ENCODE measurements at places on chromosomes 7 and 10. TPM values are rescaled to one million over a fixed set of nuclear protein-coding genes. Genes with fewer than 3 reads are reported as not detected.

GRCh38 chr10:96260014-96260413, 11.4 kb downstream of the BLNK start:
- no peak for DNase-seq

- DNase-seq, result peak; percentile 97
Measured at GRCh38 chr10:132665946-132666704, 119.8 kb downstream of the NKX6-2 start.

DNA sequence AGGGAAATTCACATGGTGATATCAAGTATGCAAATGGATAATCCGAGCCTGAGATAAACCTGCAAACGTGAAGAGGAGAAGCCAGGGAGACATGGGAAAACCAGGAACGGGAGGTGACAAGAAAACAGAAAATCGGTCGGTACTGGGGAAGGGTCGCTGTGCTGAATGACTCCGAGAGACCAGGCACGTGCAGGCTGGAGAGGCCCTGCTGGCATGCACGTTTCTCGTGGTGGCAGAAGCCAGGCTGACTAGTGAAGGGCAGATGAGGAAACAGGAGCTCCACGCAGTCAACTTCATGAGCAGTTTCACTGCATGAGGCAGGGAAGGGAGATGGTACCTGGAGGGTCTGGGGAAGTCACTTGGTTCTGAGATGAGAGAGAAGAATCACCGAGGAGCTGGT, 48.3 kb downstream of the KIAA1549 start:
- DNase-seq, result no peak

- DNase-seq, result no peak
Measured at GRCh38 chr10:11548065-11548767, 63.2 kb downstream of the USP6NL start.

GRCh38 chr10:75335191-75335590, 66.4 kb downstream of the ZNF503 start:
- DNase-seq, result no peak

GRCh38 chr7:80552031-80552694, 40.3 kb upstream of the GNAT3 start:
- no peak for DNase-seq

DNA sequence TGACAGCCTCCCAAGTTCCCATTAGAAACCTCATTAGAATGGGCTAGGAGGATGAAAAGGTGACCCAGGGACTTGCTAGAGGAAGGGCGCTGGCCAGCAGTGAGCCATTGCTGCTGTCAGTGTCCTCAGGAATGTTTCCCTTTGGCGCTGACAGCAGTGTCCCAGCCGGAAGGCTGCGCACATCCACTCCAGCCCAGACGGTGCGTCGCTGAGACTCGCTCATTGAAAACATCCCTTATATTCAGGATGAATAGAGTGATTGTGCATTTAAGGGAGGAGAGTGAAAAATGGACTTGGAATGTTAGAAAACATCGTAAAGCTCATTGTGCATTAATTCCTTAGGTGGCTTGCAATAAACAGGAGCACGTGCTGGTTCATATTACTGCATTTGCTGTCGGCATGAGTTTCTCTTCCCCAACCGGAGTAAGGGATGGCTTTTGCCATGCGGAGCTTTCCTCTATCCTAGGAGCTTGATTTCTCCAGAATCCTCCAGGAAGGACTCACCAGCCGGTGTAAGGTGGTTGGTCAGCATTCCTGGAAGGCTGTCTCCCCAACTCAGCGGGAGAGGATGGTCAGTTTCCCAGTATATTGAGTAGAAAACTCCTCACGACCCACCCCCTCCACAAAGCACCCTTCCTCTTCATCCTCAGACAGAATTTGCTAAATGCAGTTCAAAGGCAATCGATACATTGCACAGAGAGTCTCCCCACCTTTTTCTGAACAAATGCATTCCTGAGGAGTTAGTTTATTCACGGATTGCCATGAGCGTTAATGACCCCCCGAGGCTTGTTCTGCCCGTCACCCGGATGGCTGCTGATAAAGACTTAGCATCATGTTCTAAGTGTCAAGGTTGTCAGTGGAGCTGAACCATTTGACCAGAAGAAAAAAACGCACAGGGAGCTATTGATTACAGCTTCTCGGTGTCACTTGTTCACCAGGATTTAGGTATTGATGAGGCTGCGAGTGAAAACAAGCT, 201.8 kb downstream of the EBF3 start:
- DNase-seq, result no peak

DNA sequence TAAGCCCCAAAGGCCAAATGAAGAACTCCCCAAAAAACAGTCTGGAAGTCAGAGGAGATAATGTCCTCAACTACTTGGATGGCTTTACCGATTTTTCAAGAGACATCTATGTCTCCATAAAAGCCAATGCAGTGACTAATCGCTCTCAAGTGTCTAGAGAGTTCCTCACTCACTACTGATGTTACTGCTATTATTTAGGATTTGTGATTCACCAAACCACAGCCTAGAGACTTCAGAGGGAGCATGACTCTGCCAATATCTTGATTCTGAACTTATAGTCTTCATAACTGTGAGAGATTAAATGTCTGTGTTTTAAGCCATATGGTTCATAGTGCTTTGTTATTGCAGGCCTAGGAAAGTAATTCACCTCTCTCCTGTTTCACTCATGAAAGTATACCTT, 160.2 kb downstream of the IPMK start:
- no peak for DNase-seq

Gene KIN
- 5.0 TPM for total RNA-seq
